ENCODE measurements at places on chromosomes 13 and 19. TPM values are rescaled to one million over a fixed set of nuclear protein-coding genes. Genes with fewer than 3 reads are reported as not detected.

NKPD1 gene
- 0.09 TPM for polyA plus RNA-seq

FBXO27 gene
- polyA plus RNA-seq = 9.8 TPM

ZNF418 gene
- 24.6 TPM for polyA plus RNA-seq

ZNF77 gene
- polyA plus RNA-seq = 7.3 TPM

DNA sequence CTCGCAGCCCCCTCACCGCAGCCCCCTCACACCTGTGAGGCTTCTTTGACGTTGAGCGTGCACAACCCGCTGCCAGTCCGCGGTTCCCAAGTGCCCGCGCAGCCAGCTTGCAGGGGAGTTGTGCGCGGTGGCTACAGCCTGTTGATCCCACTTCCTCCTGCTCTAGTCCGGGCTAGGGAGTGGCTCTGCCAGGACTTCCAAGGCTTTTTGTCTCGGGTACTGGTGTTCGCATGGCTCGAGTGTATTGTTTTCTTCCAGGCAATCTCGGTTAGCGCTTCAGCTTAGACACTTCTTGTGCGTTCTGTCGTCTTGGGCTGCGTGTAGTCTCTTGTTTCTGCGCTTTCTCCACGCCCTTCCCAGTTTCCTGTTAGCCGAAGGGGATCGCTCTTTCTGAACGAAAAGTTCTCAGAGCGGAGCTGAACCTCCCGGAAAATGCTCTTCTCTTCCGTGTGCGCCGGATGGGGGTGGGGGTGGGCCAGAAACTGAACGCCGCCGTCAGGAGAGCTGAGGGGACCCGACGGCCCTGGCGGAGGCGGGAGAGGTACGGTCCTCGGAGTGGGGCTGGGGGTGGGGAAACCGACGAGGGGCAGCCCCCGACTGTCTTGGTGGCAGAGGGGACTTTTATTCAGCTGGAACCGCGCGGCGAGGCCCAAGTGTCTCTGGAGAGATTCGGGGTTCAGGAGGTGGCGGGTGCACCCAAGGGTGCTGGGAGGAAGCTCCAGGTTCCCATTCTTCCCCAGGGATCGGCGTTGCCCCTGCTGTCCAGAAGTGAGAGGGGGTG, 697 bp upstream of the DGKH start:
- no peak for DNase-seq

DNA sequence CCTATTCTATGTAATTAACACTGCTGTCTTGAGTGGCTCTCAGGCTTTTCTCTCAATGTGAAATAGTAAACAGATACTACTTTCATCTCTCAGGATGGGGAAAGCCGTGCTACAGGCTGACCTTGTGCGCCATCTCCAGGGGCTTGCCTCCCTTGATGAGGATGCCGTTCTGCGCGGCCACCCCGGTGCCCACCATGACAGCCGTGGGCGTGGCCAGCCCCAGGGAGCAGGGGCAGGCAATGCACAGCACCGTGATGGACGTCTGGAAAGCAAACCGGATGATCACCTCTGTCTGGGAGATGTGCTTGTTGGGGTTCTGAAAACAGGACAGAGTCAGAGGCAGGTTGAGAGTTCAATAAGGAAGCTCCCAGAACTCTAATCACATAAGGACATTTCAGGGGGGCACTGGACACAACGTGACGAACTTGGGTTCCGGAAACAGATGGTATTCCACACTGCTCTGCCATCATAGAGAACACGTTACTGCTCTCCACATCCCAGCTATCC, 65.0 kb downstream of the ATP7B start:
- no peak for DNase-seq
